ENCODE measurements at places on chromosomes 2 and 18.

GRCh38 chr2:112782234-112782799, 2.0 kb downstream of the IL1A start:
- DNase-seq: no peak

GRCh38 chr2:24403168-24403831, 43.0 kb upstream of the ITSN2 start:
- DNase-seq: no peak

- DNase-seq: no peak
Measured at GRCh38 chr2:28975671-28976070, 5.4 kb upstream of the TOGARAM2 start.

DNA sequence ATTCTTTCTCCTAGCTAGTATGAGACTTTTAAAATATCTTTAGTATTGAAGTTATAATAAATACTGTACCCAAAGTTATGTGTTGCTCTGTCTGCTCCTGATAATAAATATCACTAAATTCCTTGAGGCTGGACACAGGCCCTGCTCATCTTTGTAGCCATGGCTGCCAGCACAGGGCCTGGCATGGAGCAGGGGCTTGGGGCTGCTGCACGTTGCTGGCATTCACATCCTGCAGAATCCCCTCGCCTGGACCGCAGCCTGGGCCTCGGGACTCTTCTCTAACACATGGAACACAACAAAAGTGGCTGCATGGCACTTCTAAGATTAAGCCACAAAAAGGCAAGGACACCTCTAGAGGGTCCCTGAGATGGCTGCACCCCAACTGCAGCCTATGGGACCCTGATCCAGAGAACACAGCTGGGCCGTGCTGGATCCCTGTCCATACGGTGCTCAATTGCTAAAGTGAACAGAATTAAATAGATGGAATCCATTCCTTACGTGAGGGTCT, 477.5 kb upstream of the MYT1L start:
- DNase-seq: no peak

DNA sequence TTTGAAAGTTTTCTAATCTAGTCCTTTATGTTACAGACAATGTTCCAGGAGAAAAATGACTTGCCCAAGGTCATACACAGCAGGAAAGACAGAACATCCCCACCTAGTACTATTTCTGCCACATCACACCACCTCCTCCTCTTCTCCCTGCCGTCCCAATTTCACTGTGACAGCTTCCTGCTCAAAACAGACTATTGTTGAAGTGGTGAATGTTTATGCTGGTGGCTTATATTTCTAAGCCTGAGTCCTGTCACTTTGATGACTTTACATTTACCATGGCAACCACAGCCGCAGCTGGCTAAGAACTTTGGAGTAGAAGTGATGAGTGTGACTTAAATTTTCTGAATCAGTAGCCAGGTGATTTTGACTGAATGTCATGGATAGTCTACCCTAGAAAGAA, 10.0 kb downstream of the GALNT5 start:
- DNase-seq: no peak

DNA sequence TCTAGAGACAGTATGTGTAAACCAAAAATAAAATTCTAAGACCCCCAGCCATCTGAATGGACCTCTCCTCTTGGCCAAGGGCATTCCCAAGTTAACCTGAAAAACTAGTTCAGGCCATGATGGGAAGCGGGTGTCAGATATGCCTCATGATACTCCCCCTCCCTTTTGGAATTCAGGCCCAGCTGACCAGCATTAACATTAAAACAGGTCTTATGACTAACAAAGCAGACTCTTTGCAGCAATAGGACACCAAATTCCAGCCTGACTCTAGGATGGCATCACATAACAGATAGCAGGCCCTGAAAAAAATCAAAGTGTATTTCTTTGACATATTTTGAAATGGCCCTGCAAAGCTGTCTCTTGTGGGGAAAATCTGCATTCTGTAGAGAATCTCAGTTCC, 73.3 kb upstream of the L3MBTL4 start:
- DNase-seq: no peak

DNA sequence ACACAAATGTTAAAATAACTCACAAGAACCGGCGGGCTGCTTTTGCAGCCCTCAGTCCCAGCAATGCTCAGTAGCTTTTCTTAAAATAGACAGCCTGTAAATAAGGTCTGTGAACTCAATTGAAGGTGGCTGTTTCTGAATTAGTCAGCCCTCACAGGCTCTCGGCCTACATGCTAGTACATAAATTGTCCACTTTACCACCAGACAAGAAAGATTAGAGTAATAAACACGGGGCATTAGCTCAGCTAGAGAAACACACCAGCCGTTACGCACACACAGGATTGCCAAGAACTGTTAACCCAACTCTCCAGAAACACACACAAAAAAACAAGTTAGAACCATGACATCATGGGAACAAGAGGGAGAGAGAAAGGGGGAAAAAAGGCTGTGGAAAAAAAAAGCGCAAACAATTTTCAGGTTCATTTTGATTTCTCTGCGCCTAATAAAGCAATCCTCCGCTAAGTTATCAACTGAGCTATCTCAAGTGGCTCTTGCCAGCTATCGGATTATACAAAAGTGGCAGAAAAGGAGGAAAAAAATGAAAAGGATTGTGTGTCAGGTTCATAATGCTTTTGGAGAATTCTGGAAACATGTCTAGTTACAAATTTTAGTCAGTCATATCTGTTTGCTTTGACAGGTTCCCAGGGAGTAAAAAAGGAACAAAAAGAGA, 89.1 kb downstream of the ZEB2 start:
- DNase-seq: no peak

GRCh38 chr2:13334545-13334944, 617.8 kb downstream of the TRIB2 start:
- peak; percentile 25 for DNase-seq

DNA sequence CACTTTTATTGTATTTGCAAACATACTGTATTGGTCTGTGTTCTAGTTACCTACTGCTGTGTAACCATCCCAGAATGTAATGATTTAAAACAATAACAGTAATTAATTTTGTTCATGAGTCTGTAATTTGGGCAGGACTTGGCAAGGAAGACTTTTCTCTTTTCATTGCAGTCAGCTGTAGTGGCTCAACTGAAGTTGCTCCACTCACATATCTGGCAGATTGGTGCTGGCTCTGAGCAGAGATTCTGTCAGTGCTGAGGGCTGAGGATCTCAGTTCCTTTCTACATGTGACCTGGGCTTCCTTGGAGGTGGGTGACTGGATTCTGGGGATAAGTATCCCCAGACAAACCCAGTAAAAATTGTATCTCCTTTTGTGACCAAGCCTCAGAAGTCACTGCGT, 26.6 kb downstream of the PTPN4 start:
- DNase-seq: no peak

GRCh38 chr2:6297238-6297637, 568.5 kb downstream of the CMPK2 start:
- no peak for DNase-seq

DNA sequence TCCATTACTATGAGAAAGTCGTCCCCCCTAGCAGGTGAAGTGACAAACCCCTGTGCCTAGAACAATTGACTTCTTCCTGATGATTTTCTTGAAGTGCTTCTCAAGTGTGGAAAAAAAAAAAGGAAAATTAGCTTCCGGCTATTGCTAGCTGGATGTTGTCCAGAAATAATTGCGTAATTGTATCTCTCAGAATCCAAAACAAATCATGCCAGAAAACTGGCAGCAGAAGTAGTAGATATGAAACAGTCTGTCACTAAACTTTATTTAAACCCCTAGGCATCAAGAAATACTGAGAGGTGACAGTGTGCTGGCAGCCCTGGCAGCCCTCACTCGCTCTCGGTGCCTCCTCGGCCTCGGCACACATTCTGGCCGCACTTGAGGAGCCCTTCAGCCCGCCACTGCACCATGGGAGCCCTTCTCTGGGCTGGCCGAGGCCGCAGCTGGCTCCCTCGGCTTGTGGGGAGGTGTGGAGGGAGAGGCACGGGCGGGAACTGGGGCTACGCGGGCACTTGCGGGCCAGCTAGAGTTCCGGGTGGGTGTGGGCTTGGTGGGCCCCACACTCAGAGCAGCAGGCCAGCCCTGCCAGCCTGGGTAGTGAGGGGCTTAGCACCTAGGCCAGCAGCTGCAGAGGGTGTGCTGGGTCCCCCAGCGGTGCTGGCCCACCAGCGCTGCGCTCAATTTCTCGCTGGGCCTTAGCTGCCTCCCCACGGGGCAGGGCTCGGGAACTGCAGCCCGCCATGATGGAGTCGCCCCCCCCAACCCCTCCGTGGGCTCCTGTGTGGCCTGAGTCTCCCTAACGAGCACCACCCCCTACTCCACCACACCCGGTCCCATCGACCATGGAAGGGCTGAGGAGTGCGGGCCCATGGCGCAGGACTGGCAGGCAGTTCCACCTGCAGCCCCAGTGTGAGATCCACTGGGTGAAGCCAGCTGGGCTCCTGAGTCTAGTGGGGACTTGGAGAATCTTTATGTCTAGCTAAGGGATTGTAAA, 80.5 kb upstream of the ABCA12 start:
- no peak for DNase-seq

GRCh38 chr2:66171530-66171929, 263.4 kb upstream of the MEIS1 start:
- no peak for DNase-seq

DNA sequence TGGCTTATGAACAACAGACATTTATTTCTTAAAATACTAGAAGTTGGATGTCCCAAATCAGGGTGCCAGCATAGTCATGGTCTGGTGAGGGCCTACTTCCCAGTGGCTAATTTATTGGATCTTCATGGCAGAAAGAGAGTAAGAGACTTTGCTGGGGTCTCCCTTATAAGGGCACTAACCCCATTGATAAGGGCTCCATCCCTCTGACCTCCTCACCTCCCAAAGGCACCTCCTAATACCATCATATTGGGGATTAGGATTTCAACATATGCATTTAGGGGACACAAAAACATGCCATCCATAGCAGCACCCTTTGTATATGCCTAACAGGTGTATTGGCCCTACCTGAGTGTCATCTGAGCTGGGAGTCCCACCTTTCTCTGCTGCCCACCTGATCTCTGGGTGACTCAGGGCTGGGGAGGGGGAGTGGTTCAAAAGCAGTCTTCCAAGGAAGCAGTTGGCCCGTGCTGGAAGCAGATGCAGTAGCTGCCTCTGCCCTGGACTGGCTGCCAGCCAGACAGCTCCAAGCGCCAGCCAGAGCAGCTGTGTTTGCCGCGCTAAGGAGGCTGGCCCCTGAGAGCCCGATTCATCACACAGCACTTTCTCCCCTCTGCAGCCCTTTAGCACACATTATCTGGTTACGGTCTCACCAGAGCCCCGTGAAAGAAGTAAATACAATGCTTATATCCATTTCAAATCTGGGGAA, 84.6 kb downstream of the SMAD7 start:
- peak; percentile 59 for DNase-seq

DNA sequence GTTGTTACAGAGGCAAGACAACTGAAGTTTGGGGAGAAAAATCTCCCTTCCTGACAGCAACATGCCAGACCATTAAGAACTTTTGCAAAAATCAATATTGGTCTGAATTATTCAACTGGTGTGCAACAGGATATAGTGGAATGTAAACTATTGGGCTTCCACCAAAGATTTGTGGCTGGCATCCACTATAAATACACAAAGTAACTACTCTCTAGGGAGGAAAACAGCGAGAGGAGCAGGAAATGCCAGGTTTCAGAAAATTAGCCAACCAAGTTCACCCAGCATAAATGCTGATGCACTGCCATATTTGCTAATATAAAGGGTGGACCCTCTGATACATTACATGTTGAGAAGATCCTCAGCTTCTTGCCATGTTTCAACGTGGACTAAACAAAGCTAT, 267.6 kb upstream of the LYPD1 start:
- no peak for DNase-seq

DNA sequence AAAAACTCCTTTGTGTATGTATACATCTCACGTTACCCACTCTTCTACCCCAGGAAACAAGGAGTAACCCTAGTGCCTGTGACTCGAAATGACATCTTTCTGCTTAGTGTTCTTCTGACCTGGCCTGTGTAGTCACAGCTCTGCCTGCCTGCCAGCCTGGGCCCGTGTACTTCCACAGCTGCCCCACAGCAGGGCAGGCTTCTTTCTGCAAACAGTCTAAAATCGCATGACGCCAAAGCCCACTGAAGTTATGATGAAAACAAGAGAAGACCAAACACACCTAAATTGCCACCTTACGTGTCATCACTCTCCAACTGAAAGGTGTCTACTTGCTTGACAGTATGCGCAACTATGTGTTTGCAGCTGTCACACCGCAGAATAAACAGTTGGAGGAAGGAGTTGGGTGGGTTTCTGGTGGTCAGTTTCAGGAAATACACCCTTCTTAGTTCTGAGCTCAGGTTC, 1.5 kb downstream of the GAREM1 start:
- DNase-seq: no peak

DNA sequence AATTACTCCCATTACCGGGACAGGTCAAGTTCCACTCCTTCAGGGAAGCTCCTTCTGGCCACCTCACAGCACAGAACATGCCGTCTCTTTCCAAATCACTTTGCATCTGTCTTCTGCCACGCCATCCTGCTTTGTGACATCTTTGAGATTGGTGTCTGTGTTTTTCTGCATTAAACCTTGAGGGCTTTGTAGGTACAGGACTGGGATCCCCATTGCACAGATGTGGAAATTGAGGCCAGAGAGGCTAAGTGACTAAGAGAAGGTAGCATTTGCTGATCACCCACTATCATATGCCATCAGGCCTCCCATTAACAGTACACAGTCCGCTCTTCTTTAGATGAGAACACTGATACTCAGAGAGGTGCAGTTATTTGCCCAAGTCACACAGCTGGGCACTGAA, 9.5 kb upstream of the CYP27C1 start:
- DNase-seq: no peak

GRCh38 chr2:72921853-72922252, 4.5 kb downstream of the EMX1 start:
- DNase-seq: no peak

DNA sequence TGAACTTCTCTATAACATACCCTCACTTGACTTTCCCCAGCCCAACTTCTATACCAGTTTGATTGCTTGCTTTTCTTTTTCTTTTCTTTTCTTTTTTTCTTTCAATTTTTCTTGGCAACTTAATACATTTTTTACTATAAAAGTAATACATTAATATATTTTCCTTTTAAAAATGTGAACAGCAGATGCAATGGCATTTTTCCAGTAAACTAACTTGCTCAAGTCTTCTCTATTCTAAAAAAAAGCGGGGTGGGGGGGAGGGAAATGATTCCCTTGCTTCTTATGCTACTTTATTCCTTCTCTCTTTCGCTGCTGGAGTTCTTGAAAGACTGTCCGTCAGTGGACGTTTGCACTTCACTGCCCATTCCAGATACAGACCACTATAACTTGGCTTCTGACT, 70.5 kb downstream of the RBMS1 start:
- DNase-seq: no peak

- DNase-seq: no peak
Measured at GRCh38 chr2:168345601-168346000, 98.2 kb upstream of the STK39 start.
